ENCODE measurements at places on chromosomes 2 and 18.

DNA sequence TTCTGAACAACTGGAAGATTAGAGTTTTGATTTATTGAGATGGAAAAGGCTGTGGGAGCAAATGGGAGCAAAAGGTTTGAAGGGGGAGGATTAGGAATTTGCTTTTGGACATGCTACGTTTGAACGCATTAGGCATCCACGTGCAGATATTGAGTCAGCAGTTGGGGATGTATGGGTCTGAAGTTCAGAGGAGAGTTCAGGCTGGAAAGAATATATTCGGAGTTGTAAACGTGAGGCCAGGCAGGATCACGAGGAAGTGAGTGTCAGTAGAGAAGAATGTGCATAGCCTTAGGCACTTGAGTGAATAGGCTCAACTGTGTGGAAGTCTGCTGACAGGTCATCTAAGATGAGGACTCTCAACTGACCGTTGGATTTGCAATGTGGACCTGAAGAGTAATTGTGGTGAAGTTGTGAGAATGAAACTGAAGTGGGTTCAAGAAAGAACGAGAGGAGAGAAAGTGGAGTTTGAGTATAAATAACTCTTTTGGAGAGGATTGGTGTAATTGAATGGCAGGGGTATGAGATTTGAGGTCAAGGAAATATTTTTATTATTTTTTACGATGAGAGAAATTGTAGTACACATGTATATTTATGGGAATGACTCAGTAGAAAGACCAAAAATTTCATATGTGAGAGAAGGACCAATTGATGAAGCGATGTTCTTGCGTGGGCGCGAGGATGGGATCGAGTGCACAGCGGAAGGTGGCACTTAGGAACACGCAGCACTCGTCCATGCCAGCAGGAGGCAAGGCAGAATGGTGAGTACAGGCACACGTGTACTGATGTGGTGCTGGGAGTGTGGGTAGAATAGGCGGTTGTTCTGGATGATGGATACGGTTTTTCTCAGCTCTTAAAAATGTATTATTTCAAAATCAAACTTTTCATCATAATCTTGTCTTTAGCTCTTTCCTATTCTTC lies 40.5 kb upstream of the POLE4 start:
- DNase-seq, result no peak

DNA sequence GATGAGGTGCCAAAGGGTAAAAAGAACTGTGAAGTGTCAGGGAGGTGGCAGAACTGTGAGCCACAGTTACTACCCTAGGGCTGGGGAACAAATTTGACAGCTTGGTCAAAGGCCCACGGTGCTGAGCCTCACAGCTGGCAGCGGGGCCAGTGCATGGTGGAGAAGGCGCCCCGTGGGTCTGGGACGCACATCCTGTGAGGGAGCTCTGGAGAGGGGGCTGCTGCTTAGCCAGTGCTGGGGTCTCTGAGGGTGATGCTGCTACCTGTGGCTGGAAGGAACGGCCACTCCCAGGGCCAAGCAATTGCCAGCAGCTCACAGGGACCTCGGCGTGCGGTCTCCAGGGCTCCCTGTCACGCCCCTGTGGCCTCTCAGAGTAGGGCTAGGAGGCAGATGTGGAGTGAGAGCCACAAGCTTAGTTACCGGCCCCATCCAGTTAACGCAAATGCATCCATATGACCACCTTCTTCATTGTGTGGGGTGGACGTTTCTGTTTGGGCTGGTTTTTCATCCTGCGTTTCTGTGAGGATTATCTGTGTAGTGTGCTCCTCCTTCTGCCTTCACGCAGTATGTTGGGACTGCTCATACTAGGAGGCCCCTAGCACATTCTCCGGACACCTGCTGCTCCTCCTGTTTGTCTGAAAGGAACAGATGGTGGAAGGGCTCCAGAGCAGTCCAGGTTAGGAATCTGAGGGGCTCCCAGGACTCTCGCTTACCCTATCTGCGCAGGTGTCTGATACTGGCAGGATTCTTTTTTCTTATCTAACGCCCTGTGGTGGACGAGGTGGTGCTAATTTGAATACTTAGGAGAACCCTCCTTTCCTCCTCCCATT lies 26.0 kb downstream of the STK25 start:
- no peak for DNase-seq

DNA sequence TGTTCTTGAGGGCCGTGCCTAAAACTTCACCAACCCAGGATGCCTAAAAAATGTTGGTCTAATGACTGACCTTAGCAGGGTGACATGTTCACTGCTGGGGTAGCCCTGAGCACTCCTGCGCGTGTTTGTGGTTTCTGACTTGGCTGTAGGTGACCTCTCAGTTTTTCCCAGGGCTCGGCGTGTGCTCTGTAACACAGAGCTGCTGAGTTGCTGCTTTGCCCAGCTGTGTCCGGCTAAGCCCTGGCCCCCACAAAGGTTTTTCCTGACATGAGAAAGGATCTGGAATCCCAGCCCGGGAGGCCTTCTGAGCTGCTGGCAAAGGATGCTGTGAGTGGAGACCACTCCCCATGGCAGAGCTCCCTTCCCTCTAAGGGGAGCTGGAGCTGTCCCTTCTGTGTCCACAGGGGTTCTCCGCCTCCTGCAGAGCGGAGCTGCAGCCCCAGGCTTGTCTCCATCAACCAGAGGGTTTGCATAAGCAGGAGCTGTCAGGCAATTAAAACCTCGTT lies 52.7 kb downstream of the CRIM1 start:
- DNase-seq, result peak; percentile 75

- no peak for DNase-seq
Observed at GRCh38 chr2:60550984-60551239, 2.5 kb downstream of the BCL11A start.

- DNase-seq, result no peak
Observed at GRCh38 chr2:54977149-54977548, 73.1 kb downstream of the RTN4 start.

DNA sequence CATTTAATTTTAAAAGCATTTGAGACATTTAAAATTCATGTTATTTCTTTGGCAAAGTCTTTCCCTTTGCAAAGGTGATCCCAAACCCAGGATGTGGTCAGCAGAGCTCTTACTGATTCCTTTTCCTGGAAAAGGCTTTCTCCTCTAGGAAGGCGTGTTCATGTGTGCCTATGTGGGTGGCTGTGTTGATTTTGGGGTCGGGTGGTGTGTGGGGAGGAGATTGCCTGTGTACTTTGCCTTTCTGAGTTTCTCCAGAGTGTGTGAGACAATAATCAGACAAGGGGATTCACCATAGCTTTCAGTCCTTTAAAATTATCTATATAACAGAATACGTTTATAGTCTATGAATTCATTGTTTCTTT lies 173.2 kb downstream of the SOCS6 start:
- DNase-seq, result no peak

GRCh38 chr2:151886241-151886640 lies 58.0 kb upstream of the ARL5A start:
- no peak for DNase-seq

- no peak for DNase-seq
Observed at GRCh38 chr2:167475791-167476190, 587.5 kb downstream of the XIRP2 start.

- no peak for DNase-seq
Observed at GRCh38 chr18:23311351-23312121, 141.6 kb upstream of the RIOK3 start.

GRCh38 chr2:175872721-175873120 lies 129.3 kb downstream of the LNPK start:
- DNase-seq, result no peak

- no peak for DNase-seq
Observed at GRCh38 chr2:117086174-117086942, 728.1 kb upstream of the DDX18 start.

DNA sequence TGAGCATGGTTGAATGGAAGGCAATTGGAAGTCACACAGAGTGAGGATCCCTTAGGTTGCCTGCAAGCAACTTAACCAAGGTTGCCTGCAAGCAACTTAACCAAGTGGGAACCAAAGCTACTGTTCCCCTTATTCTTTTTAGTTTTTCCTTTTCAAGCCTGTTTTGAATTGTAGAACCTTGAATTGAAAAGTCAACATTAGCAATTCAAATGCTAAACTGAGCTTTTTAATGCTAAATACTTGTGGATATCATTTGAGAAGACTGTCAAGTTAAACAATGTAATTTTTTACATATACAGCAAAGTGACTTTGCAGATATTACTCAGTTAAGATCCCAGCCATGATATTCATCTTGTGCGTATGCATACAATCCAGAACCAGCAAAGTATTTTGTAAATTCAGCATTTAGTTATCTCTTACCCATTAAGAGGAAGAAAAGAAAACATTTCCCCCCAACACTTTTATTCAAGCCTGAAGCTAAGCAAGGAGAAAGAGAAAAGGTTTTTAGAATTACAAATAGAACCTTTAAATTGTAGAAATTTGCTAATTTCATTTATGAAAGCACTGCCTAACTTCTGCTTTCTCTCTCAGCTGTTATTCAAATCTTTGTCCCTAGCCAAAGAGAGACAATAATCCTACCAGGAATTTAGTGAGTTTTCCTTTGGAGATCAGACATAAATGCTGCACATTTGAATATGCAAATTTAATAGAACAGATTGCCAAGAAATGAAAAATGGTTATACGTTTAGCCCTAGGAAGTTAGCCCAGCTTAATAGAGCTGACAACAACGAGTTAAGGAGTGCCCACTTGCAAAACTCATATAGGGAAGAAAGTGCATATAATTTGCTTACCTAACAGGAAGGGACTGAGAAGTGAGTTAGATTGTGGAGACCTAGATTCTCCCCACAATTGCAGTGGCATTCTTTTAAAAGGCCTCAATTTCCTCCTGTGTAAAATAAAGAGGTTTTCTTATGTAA lies 643.2 kb upstream of the PIK3C3 start:
- DNase-seq, result no peak

DNA sequence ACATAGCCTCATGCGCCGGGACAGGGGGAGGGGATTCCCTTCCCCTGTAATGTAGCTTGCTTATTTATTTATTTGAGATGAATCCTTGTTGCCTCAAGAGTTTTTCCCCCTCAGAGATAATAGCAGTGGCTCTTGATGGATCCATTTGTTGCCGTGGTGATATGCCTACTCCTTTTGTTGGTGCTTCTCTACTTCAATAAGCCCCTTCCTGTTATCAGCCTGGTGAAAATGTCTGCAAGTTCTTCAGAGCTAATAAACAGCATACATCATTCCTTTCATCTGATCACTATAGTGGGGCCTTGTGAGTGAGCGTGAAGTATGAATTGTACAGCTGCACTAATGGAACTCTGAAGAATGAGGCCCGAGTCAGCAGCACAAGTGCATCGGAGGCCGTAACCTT lies 19.4 kb downstream of the FZD5 start:
- no peak for DNase-seq

- DNase-seq, result no peak
Observed at GRCh38 chr2:7429733-7430132, 512.5 kb downstream of the RNF144A start.

DNA sequence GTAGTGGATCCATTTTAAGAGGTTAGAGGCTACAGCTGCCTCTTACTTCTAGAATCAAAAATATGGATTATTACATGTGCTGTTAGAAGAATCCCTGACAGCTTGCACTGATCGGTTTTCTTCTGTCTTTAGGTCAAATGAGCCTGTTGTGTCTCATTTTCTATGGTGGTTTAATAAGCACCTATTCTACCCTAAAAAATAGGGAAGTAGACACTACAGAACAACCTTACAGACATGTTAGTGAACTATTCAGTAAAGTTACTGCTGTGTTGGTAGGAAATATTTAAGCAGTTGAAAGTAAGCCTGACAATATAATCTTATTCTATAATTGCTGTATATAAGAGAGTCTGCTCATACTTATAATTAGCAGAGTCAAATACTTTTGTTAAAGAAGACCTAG lies 168.5 kb upstream of the NOSTRIN start:
- DNase-seq, result no peak

- no peak for DNase-seq
Observed at GRCh38 chr2:162243294-162243693, at the start of gene FAP. Gene FAP, minus strand, starts transcription at chr2:162243445. Its CDS starts 118 bp downstream, at chr2:162243327.

DNA sequence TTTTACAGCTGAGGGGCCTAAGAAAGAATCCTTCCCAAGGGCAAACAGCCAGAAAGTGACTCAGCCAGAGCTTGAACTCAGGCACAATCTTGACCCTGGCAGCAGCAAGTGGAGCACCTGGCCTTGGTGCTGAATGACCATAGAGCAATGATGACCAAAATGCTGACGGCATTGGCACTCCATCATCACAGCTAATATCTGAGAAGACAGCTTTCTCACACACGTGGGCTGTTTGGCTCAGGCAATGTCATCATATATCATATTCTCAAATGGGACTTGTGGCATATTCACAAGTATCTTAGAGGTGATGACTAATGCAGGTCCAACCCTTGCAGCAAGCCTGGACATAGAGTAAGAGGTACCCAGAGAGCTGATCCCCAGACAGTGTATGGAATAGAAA lies 443.9 kb upstream of the MYT1L start:
- DNase-seq, result no peak

GRCh38 chr2:10083046-10083445 lies 2.8 kb upstream of the CYS1 start:
- DNase-seq, result no peak

DNA sequence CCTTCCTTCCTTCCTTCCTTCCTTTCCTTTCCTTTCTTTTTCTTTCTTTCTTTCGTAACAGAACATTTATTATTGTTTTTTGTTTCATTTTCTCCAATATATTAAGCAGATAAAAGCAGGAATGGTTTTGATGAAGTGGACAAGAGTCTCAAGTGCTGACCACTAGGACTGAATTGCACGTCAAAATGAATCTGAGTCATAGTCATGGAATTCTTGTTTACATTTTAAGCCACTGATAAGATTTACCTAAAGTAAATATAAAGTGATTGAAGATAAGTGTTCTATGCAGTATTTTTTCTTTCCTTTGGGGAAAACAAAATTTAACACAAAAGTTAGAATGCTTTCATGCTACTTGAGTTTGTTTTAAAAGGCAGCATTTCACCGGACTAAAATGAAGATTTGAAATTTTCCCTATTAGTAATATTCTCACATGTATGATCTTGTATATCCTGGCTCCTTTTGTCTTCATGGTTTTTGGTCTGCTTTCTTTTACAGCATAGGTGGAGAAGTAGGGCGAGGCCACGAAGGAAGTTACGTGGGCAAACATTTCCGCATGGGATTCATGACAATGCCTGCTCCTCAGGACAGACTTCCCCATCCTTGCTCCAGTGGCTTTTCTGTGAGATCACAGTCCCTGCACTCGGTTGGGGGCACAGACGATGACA lies 113.5 kb downstream of the NYAP2 start:
- no peak for DNase-seq

DNA sequence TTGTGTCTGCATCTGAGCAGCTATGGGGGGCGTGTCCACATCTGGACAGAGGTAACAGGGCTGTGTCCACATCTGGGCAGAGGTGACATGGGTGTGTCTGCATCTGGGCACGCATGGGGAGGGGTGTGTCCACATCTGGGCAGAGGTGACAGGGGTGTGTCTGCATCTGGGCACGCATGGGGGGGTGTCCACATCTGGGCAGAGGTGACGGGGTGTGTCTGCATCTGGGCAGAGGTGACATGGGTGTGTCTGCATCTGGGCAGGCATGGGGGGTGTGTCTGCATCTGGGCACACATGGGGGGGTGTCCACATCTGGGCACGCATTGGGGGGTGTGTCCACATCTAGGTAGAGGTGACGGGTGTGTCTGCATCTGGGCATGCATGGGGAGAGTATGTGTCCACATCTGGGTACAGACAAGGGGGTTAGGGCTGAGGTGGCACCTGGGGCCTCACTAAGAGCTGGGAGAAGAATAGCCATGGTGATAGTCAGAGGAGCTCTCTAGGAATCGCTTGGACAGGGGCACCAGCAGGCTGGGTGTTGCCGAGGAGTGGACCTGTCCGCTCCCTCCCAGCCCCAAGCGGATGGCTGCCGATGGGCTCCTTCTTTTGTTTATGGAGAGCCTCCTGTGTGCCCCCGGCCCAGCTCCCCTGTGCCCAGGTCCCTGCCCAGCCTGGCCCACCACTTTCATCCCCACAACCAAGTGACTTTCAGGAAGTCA lies 177.8 kb downstream of the EIPR1 start:
- DNase-seq, result no peak

- DNase-seq, result peak; percentile 84
Observed at GRCh38 chr2:96866586-96866985, 3.3 kb downstream of the SEMA4C start.
